ENCODE measurements at places on chromosomes 2 and 18.

GRCh38 chr2:195331129-195331528 is 325.9 kb upstream of the SLC39A10 start:
- peak; percentile 63 for DNase-seq

GRCh38 chr18:5879479-5879882 is 15.8 kb downstream of the TMEM200C start:
- DNase-seq, result no peak

- no peak for DNase-seq
Observed at GRCh38 chr2:235215248-235215647, 263.4 kb downstream of the SH3BP4 start.

GRCh38 chr2:126788652-126789051 is 110.0 kb upstream of the TEX51 start:
- no peak for DNase-seq

DNA sequence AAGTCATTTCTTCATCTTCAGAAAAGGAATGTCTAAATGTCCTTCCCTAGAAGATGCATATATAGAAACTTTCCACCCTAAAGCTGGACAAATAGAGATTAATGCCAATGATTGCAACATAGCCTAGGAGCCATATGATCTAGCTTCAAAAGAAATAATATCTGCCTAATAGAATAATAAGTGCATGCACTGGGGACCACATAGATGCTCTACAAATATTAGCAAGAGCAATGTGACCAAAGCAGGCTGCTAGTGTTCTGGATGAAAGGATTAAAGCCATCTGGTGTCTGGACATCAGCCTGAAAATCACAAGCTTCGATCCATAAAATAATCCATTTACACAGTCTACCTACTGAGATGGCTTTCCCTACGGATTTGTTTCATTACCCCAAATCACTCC is 280.1 kb upstream of the KLHL14 start:
- no peak for DNase-seq

DNA sequence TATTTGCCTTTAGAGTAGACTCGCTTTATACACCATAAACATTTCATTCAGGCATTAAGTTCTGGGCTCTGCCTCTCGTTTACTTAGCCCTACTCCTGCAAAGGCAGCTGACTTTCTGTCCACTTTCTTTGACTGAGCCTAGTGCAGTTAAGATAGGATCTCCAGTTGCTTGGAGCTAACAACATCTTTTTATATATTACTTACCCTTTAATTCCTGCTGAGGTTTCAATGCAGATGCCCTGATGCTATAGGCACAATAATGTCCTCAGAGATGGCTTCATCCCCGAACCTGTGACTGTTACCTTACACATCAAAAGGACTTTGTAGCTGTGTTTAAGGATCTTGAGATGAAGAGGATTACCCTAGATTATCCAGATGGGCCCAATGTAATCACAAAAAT is 505.8 kb upstream of the TNP1 start:
- no peak for DNase-seq

DNA sequence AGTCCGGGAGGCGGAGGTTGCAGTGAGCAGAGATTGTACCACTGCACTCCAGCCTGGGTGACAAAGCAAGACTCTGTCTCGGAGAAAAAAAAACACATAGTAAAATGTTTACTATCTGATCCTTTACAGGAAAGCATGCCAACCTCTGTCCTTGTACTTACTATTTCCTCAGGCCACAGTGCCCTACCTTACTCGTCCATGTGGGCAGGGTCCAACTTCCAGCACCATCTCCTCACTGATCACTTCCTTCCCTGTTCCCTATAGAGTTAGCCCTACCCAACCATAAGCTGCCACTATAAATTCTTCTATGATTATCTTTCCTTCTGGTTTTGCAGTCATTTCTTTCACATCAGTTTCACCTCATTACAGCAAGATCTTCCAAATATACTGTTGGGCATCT is 136.2 kb downstream of the MYO5B start:
- peak; percentile 51 for DNase-seq

- peak; percentile 36 for DNase-seq
Observed at GRCh38 chr18:44229693-44230108, 451.0 kb upstream of the SETBP1 start.

- DNase-seq, result no peak
Observed at GRCh38 chr18:36337679-36338402, 40.3 kb downstream of the FHOD3 start.

GRCh38 chr2:73985308-73986084 is 786 bp downstream of the TET3 start:
- peak; percentile 74 for DNase-seq

DNA sequence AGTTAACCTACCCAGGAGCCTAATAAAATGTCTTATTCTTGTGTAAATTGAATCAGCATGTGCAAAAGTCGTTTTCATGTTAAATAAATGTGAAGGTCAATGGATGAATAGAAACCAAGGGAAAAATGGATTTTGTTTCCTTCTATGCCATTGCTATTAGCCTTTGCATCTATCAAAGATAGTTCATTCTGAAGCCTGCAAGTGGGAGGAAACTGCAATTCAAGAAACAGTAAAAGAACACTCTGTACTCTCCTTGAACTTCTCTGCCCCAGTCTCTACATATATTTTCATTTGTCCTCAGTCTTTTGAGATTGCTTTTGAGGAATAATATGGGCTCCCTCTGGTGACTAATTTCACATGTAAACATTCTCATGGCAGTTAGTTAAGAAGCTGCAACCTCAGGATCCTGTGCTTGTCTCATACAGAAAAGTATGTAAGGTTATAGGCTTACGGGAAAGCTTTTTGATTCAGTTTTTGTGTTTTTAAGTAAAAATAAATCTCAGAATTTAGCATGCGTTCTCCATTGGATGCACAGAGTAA is 1590.0 kb upstream of the LRRTM1 start:
- no peak for DNase-seq

- no peak for DNase-seq
Observed at GRCh38 chr2:112061840-112062239, 6.8 kb downstream of the TMEM87B start.

DNA sequence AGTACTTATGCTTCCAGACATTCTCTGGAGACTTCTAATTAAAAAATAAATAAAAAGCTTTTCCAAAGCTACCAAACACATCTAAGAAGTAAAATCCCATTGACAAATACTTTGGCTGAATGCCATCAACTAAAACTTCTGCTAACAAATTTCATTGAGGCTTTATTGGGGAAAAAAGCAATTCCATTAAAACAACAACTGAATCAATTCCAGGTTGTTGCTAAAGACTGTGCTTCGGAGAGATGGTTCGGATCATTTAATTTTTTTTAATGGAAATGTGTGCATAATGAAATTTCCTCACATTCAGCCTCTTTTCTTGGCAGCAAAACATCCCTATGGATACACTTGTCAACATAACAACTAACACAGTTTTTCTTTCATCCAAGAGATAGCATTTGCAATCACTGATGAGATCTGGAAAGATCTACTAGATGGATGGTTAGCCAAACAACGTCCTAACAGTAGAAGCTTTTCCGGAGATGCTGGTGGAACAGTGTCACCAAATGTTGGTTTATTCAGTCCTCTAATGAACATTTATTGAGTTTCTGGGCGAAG is 446.1 kb upstream of the FAM98A start:
- DNase-seq, result no peak

DNA sequence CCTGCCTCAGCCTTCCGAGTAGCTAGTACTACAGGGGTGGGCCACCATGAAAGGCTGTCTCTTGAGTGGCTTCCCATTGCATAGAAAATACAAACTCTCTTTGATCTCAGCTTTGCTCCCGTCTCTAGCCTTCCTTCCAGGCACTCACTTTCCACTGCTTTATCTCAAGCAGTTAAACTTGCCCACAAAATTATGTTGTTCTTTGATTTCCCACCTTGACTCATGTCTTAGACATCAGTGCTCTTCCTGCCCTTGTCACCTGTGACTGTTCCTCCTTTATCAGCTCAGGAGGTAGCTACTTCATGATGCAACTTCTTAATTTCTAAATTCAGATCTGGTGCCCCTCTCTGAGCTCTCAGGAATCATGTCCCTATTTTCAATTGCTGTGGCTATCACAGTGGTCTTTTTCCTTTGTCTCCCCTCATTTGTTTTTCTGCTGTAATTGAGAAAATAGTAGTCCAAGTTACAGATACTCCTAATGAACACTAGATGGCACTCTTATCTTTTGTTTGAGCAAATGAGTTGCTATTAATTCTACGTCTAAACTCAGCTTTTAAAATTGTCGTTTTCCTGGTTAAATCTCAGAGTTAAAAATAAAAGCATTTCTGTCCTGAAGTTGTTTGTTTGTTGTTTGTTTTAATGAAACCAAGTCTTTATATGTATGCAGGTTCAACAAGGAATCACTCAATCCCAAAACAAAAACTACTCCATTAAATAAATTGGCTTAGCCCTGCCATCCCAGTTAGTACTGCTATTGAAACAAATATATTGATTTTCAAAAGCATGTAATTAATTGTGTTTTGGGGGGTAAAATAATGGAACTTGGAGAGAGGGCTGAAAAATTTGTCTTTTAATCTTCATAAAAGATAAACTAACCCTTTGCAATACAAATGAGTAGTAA is 46.9 kb upstream of the GREB1L start:
- no peak for DNase-seq

- DNase-seq, result no peak
Observed at GRCh38 chr2:183028108-183028507, 10.1 kb downstream of the NCKAP1 start.

DNA sequence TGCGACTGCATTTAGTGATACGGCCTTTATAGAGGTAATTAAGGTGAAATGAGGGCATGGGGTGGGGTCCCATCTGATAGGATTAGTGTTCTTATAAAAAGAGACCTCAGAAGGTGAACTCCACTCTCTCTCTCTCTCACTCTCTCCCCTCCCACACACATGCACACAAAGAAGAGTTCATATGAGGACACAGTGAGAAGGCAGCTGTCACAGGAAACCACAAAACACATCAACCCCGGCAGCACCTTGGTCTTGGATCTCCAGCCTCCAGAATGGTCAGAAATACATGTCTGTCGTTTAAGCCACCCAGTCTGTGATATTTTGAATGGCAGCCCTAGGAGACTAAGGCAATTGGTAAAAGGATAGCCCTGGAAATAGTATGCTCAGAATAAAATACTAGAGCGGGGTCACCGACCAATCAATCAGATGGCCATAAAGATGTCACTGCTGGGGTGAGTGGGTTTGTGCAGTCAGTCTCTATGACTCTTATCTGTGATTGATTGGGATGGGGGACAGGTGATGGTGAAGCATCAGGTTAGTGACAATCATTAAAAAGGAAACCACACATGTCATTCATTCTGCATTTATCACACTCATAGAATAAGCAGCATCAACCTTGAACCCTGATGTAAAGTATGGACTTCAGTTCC is 118.9 kb upstream of the POU3F3 start:
- DNase-seq, result no peak

DNA sequence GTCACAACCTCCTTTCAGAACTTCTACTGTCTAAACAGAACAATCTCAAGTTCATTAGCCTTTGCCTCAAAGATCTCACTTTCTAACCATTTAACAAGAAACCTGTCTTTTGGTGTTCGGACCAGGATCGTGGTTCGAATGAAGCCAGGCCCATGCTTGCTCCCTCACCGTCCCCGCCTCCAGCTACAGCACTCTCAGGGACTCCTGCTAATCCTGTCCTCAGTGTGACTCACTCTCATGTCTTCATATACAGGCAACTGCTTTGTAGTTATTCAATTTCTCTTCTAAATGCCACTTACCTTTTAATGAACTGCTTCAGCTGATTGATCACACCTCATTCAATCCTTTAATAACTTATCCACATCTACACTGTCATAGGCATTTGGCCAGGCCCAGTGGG is 15.8 kb downstream of the SERTAD2 start:
- DNase-seq, result no peak

DNA sequence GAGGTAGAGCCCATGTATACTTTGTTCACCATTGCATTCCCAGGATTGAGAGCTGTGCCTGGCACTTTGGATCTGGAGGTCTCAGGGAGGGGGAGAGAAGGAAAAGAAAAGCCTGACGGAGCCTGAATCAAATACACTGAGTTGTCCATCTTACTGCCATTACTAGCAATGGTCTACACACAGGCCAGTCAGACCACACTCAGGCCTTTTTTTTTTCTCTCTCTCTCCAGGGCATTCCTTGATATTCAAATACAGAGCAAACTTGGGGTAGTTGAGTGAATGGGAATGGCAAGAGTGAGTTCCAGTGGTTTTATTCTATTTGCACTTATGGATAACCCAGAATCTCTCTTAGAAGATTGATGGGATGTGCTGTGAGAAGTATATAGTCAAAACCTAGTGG is 11.8 kb downstream of the DSEL start:
- no peak for DNase-seq

DNA sequence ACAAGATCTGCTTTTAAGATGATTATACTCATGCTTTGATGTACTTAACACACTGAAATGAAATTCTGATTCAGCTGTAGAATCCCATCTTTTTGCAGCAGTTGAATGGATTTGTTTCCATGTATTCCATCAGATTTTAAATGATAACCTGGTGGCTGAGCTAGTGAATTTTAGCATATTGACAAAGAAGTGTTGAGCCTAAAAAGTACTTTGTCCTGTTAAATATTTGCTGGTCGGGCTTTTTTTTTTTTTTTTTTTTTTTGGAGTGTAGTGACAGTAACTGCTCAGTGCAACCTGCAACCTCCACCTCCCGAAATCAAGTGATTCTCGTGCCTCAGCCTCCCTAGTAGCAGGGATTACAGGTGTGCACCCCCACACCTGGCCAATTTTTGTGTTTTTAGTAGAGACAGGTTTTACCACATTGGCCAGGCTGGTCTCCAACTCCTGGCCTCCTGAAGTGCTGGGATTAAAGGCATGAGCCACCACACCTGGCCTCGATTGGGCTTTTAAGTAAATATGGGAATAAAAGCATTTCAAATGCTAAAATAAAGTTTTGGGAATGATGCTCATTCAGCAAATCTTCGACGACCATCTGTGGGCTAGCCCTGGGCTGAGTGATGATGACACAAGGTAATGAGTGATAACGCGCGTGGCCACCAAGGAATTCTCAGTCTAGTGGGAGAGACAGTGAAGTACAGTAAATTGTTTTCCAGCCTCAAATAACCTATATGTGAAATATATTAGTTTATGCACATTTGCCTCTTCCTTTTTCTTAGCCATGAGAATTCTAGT is 2.2 kb downstream of the ELP2 start:
- DNase-seq, result no peak

DNA sequence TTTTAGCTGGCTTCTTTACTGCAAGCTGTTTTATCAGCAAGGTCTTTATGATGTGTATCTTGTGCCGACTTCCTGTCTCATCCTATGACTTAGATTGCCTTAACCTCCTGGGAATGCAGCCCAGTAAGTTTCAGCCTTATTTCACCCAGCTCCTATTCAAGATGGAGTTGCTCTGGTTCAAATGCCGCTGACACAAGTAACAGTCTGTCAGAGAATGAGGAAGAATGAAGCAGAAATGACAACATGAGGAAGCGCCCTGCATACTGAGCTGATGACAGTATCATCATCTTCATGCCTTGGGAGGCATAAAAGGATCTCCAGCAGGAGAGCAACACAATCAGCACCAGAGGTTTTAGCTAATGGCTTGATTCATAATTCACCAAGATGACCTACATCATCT is 309.4 kb downstream of the NBAS start:
- no peak for DNase-seq
